ENCODE measurements at places on chromosomes 2 and 18.

GRCh38 chr2:230991598-230991997, 4.3 kb upstream of the SPATA3 start:
- no peak for ATAC-seq

DNA sequence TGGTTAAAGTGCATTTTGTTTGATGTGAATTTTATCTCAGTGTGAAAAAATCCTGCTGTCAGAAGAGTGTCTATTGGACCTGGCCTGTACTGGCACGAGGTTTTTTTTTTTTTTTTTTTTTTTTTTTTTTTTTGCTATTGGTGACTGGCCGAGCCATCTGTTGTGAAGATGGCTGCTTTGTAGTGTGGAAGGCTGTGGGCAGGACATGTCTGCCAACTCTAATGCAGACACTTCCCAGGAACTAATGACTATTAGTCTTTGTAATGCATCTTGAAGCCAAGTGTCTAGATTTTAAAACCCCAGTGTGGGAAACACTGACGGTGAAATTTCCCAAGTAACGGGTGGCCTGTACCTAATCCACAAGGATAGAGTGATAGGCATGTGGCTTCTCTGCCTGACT, 34.3 kb downstream of the ZAP70 start:
- no peak for ATAC-seq

- no peak for ATAC-seq
Measured at GRCh38 chr18:55858661-55859515, 270.9 kb upstream of the TCF4 start.

GRCh38 chr2:97359861-97360584, 229.7 kb downstream of the ANKRD36B start:
- ATAC-seq, result peak; percentile 59

DNA sequence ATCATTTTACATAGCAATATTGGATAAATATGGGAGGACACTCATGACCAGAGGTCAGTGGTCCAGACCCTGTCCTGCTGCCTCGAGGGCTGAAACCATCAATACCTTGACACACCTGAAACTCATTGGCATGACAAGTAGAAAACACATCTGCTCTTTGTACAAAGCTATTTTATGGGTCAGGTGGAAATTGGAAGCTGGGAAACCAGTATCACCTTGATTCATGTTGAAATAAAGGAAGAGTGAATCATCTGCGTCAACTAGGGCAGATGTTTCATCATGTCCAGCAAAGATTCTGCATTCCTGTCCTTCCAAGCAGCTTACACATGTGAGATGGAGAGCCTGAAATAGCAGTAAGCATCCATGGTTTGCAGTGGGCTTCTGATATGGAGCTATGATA, 80.0 kb upstream of the ERBB4 start:
- peak; percentile 94 for ATAC-seq

DNA sequence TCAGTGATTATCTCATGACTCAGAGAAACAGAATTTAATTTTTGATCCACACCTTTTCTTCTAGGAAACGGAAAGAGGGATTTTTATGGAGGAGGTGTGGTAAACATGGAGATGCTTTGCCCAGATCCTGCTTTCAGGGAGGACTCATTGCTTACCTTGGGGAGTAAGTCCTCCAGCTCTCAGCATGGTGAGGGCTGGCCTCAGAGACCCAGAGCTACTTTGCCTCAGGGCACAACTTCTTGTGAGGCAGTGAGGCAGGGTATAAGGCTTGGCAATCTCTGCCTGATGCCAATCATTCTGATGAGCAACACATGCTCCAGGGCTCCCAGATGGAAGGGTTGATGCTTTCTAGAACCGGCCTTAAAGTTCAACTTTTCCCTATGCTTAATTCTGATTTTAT, 189.9 kb upstream of the DCC start:
- ATAC-seq, result no peak

GRCh38 chr2:50838316-50838715, 193.6 kb downstream of the NRXN1 start:
- no peak for ATAC-seq

DNA sequence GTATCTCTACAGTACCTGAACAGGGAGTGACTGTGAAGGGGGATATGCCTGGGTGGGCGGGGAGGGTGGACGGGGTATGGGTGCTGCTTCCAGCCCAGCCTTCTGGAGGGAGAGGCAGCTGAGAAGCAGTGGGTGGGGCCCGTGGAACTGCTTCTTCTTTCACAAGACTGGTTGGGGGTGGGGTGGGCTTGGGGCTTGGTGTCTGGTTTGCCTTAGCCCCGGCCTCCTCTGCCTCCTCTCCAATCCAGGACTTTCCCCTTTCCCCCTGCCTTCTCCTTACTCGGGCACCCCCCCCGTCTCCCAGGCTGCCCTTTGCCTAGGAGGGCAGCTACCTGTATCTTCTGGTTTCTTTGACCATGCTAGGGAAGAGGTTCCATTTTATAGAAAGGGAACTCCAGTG, 233.4 kb downstream of the DYSF start:
- no peak for ATAC-seq
